Memory B cell (primary cell): ENCODE measurements at places on chromosomes 12 and 14.

DNA sequence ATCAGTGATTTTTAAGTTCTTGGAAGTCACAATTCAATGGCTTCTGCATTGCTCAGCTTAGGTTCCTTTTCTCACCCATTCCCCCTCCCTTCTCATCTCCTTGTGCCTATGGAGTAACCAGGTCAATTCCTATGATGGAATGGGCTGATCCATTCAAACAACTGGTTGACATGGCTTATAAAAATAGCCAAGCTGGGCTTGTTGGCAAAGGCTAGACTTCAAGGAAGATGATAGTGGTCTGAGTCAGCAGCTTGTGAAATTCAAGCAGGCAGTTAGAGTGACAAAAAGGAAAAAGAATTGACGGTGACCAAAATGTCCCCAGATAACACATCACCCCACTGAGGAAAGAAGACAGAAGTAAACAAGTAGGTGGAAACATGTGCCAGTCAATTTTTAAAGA is 119.9 kb upstream of the PCED1B start:
- no peak for DNase-seq
- no peaks in the 10 kb centered on the region for H3K4me1 ChIP-seq
- no peak overlapping the region for H3K4me3 ChIP-seq
- no peak overlapping the region for H3K27ac ChIP-seq
- H3K27me3 ChIP-seq = peaks cover 4% of the 10 kb centered on the region

- H3K36me3 ChIP-seq = peaks cover 3% of the 10 kb centered on the region
- no peak for DNase-seq
- H3K27ac ChIP-seq = no peak overlapping the region
- H3K27me3 ChIP-seq = no peaks in the 10 kb centered on the region
- peaks cover 4% of the 10 kb centered on the region for H3K4me1 ChIP-seq
Observed at GRCh38 chr12:46490635-46491034, 118.1 kb upstream of the SLC38A2 start.

GRCh38 chr14:62289471-62289870 is 527.3 kb downstream of the SNAPC1 start:
- H3K27ac ChIP-seq = no peak overlapping the region
- H3K27me3 ChIP-seq = no peaks in the 10 kb centered on the region
- H3K4me3 ChIP-seq = no peak overlapping the region
- no peak for DNase-seq
- H3K36me3 ChIP-seq = no peaks in the 10 kb centered on the region

DNA sequence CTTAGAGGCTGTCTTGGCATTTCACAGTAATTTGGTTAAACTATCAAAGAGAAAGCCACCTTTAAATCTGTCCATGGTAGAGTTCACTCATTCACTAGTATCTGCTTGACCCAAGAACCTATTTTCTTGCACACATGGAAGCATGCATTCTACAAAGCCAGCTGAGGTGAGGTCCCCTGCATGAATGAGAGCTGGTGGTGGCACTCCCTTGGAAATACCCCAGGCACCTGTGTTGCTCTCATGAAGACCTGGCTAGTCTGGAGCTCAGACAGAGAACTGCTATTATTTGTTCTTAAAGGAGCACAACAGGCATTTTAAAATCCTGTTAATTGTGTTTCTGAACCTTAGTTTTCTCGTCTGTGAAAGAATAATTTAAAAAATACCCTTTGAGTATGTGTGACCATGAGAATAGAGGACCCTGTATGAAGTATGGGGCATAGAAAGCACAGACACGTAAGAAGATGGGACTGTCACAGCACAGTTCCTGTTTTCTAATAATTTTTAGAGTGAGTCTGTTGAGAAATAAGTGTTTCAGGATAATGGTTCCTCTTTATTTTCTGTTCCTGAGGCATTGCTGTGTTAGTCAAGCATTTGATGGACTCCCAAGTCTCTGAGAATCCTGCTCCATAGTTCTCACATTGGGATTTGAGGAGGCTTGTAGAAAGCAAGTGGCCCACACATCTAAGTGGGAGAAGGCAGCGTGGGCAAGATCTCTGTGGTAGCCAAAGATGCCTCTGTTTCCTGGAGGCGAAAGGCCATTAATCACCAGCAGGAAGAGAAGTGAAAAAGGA is 10.9 kb downstream of the RGS6 start:
- H3K36me3 ChIP-seq = no peaks in the 10 kb centered on the region
- H3K27me3 ChIP-seq = peaks cover 12% of the 10 kb centered on the region
- no peak overlapping the region for H3K4me3 ChIP-seq
- no peak overlapping the region for H3K27ac ChIP-seq

DNA sequence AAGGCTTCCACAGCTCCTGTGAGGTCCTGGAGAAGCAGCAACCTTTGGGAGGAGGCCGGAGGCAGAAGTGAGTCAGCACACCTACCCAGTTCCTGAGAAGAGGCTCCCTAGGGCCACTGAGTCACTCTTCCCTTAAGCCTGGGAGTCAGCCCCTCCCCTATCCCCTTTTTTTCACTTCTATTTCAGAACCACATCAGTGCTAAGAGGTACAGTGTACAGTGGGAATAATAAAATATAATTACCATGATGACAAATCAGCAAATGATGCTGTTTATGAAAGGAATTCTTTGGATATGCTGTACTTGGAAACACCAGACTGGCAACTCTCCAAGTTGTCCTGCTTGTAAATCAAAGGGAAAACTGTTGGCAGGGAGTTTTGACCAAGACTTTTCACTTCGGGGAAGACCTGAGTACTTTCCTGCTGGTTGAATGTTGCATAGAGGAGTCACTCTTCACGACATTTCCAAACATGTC is 7.8 kb upstream of the TBPL2 start:
- no peak for DNase-seq
- no peak overlapping the region for H3K4me3 ChIP-seq
- no peak overlapping the region for H3K27ac ChIP-seq
- peaks cover 3% of the 10 kb centered on the region for H3K4me1 ChIP-seq
- no peaks in the 10 kb centered on the region for H3K36me3 ChIP-seq
- no peaks in the 10 kb centered on the region for H3K27me3 ChIP-seq

GRCh38 chr12:61037792-61038191 is 1222.4 kb upstream of the USP15 start:
- H3K27me3 ChIP-seq = no peaks in the 10 kb centered on the region
- no peak overlapping the region for H3K27ac ChIP-seq
- H3K4me1 ChIP-seq = no peaks in the 10 kb centered on the region
- H3K4me3 ChIP-seq = no peak overlapping the region
- DNase-seq = no peak
- H3K36me3 ChIP-seq = no peaks in the 10 kb centered on the region

GRCh38 chr12:20438299-20438779 is 70.0 kb downstream of the PDE3A start:
- H3K36me3 ChIP-seq = no peaks in the 10 kb centered on the region
- H3K4me3 ChIP-seq = no peak overlapping the region
- DNase-seq = no peak
- H3K27me3 ChIP-seq = no peaks in the 10 kb centered on the region
- H3K27ac ChIP-seq = no peak overlapping the region
- no peaks in the 10 kb centered on the region for H3K4me1 ChIP-seq

DNA sequence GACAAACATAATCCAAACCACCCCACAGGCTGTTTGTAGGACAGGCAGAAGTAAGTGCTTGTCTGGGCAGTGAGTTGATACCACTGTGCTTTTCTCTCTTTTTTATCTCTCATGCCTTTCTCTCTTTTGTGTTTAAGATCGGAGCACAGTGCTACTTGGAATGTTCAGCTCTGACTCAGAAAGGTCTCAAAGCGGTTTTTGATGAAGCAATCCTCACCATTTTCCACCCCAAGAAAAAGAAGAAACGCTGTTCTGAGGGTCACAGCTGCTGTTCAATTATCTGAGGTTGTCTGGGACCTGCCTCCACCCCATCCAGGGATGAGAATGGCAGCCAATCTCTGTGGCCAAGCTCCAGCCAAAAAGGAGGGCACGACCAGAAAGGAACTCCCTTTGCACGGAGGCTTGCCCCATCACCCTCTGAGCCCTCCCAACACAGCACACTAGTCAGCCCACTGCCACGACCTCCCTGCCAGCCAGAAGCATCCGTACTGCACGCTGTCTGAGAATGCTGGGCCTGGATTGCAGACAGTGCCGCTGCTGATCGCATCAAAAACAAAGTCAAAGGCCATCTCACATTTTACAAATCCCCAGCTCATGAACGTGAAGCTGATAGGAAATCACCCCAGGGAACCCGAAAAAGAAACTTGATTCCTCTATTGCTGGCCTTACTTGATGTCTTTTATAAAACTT is 27.8 kb downstream of the GPHB5 start:
- DNase-seq = no peak
- H3K4me1 ChIP-seq = peaks cover 10% of the 10 kb centered on the region
- H3K27me3 ChIP-seq = peaks cover 8% of the 10 kb centered on the region
- H3K27ac ChIP-seq = no peak overlapping the region
- H3K4me3 ChIP-seq = no peak overlapping the region
